T-helper 22 cell (primary cell): ENCODE measurements at places on chromosomes 12 and 14.

GRCh38 chr12:54068418-54069070 lies 14.9 kb downstream of the HOXC4 start:
- no peak for DNase-seq

GRCh38 chr12:119011231-119011630 lies 29.9 kb downstream of the SRRM4 start:
- DNase-seq, result no peak

GRCh38 chr14:95237121-95237957 lies 80.0 kb upstream of the DICER1 start:
- no peak for DNase-seq

DNA sequence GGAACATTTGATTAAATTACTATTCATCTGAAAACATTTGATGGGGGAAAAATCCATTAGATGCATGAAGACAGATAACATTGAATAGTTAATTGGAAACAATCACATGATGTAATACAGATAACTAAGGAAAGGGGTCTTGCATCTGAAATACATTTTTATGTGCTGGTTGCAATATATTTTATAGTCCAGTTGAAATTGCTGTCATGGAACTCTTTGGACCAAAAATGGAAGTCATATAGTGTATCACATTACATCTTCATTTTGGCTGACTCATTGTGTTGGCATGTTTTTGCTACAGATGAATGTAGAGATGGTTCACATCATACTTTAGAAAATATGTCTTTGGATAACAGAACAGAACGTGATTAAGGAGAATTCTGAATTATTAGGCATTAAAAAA lies 43.0 kb upstream of the GNPNAT1 start:
- DNase-seq, result no peak

- DNase-seq, result no peak
Measured at GRCh38 chr12:9115731-9116559, at the start of gene A2M. Gene A2M (minus strand): TSS chr12:9115919. CDS start chr12:9115849, 70 bp downstream.

- DNase-seq, result no peak
Measured at GRCh38 chr14:105884808-105885281, 358.5 kb downstream of the TMEM121 start.

DNA sequence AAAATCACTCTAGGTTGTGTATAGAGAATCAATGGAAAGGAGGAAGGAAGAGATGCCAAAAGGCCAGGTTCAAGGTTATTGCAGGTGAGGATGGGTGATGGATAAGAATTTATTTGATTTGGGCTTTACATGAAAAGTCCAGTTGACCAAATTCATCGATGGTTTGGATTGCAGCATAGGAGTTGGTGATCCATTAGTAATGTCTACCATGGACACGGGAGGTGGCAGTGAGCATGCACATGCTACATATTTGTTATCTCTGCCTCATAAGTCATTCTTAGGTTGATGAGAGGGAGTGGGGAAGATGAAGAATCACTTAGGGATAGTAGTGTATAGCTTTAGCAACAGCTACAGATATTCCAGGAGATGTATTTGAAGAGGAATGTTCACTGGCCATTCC lies 211.4 kb downstream of the PHETA1 start:
- no peak for DNase-seq

- no peak for DNase-seq
Measured at GRCh38 chr12:53770281-53770680, 18.5 kb upstream of the CISTR start.

- no peak for DNase-seq
Measured at GRCh38 chr14:88129306-88130056, 124.5 kb downstream of the GPR65 start.

DNA sequence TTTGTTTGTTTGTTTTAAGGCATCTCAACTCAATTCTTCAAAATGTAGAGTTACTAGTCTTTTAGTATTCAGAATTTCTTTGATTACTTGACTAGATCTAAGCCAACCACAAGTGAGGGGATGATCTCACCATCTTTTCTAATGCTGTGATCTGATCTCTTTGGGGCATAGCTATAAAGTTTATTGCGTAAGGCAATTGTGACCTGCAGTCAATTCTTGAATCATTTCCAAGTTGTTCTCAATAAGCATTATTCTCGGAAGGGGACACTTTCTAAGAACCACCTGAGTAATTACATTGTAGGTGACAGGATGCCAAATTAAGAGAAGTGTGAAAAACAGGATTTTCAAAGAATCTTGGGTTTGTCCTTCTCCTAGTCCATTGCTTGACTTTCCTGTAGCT lies 13.1 kb downstream of the DACT1 start:
- no peak for DNase-seq

DNA sequence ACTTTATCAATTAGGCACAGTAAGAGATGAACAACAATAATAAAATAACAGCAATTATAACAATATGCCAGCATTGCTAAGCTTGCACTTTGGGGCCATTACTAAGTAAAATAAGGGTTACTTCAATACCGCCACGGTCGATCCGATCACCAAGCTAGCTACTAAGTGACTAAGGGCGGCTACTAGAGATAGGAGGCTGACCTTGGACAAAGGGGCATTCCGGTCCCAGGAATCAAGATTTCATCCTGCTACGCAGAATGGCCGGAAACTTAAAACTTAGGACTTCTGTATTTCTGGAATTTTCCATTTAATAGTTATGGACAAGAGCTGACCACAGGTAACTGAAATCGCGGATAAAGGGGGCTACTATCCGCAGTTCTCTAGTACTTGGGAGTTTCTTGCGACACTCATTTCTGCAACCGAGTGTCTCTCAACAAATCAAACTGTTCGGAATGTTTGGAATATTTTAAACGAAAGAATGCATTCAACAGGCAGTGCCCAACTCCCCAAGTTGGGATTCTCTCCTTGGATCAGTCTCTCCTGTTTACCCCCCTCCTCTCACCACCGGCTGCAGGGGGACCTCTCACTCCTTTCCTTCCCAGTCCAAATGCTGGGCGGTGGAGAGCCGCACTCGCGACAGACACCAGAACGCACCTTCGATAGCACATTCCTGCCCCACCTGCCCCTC lies 650 bp downstream of the HEBP1 start:
- no peak for DNase-seq

- peak; percentile 57 for DNase-seq
Measured at GRCh38 chr12:6852651-6853354, 853 bp downstream of the USP5 start.

- DNase-seq, result no peak
Measured at GRCh38 chr12:115147916-115148315, 463.9 kb upstream of the TBX3 start.

DNA sequence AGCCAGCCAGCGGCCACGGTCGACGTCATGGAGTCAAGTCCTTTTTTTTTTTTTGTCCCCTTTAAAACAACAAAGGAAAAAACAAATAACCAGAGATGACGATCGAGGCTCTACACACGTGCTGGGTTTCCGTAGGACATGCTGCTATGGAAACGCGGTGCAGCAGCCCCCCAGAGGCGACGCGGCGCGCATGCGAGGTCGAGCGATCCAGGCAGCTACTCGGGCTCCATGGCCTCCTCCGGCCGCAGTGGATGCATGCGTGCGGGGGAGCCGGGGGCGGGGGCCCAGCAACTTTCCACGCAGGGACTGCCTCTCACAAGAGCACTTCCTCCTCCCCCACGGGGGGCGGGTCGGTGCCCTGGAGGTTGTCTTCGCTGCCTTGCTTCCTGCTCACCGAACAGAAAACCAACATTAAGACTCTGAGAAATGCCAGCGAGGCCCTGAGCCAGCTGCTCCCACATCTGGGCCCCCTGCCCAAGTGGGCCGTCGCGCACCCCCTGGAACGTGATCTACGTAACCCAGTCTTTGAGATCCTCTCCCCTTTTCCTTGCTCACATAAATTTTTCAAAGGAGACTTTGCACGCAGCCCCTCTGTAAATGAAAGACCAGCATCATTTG lies 30.7 kb downstream of the P2RX4 start:
- peak; percentile 93 for DNase-seq

DNA sequence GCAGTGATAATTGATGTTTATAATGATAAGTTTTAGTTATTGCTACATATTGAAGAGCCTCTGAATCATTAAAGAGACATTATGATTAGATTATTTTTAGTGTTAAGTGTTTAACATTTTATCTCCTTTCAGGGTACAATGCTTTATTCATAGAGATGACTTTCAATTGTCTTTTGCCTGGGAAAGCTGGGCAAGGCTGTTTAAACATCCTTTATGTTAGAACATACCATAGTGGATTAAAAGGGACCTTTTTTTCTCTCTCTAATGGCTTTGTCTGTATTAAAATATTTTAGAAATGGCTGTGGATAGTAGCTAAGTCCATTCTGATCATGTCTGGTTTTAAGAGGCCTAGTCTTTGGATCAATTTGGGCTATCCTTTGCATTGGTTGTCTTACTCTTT lies 427.5 kb upstream of the MIS18BP1 start:
- DNase-seq, result no peak

DNA sequence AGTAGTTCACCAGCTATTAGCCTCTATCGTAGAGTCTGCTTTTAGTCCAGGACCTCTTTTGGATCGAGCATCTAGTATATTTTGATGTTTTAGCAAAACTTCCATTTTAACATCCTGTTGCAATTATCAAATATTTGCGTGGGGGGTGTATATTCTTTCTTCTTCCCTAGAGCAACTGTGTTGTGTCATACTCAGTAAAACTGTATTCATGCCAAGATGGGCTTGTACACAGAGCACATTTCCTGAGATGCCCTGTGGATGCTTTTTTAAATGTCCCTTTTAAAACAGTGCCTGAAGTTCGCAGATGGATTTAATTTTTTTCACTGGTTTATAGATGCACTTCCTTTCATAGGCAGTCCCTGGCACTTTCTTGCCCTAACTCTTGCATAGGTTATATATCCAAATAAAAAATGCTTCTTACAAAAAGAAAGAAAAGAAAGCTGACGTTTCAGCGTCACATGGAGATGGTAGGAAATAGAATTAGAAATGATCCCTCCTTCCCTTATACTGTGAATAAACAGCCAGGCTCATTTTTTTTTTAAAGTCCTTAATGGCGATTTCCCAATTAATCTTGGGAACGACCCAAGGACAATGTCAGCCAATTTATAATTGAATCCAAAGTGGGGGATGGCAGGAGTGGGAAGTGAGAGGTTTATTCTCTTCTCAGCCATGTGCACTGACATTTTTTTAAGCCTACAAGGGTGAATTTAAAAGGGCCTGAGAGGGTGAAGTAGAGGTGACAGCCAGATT lies 247.0 kb downstream of the SLC41A2 start:
- DNase-seq, result no peak

GRCh38 chr12:96054244-96054610 lies 18.8 kb upstream of the LTA4H start:
- DNase-seq, result no peak

GRCh38 chr12:49923035-49923644 lies 19.4 kb upstream of the FAIM2 start:
- DNase-seq, result no peak

DNA sequence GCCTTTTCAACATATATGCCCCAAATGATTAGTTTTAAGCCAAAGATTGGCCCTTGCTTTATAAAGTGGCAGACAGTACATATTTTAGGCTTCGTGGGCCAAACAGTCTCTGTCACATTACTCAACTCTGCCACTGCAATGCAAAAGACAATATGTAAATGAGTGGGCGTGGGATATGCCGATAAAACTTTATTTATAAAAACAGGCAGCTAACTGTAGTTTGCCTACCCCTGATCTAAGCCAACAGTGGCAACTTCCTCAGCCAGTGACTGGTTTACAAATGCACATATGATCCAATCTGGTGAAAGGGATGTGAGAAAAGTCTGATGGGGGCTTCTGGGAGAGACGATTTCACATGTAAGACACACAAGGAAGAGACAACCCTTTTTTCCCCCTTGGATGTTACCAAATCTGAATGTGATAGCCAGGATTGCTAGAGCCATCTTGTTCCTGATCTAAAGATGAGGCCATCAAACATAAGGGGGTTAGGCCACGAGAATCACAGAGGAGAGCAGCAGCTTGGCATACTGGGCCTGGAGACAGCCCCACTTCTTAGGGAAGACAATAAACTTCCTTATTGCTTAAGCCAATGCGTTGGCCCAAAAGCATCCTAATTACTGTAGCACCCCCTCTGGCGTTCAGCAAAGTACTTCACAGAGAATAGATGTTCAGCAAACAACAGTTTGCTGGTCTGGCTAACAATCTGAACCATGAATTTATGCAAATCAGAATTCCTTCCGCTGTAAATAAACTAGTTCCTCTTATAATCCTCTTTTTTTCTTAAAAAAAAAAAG lies 75.2 kb upstream of the TMCC3 start:
- DNase-seq, result no peak

DNA sequence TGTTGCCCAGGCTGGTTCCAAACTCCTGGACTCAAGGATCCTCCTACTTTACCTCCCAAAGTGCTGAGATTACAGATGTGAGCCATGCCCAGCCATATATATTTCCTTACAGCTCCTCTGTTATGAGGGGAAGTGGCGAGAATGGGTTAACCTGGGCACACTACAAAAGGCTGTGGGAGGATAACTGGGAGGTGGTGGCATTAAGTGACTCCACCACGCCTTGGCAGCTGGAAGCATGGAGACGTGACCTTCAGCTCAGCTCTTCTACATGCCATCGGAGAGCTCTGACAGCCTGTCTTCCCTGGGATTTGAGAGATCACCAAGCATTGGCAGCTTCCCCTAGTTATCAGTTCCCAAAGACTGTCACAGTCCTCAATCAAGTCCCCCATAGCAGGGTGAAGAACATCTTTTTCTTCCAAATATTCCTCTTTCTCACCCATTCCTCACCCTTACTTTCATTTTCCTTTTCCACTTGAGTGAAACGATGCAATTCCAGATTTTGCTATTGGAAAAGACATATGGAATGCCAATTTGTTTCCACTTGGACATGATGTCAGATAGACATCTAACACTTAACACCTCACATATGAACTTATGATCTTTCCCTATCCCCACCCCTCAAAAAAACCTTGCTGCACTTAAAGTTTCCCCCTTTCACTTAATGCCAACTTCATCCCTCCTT lies 48.5 kb downstream of the PHLDA1 start:
- no peak for DNase-seq

- DNase-seq, result no peak
Measured at GRCh38 chr12:125083072-125083471, 17.8 kb downstream of the AACS start.

DNA sequence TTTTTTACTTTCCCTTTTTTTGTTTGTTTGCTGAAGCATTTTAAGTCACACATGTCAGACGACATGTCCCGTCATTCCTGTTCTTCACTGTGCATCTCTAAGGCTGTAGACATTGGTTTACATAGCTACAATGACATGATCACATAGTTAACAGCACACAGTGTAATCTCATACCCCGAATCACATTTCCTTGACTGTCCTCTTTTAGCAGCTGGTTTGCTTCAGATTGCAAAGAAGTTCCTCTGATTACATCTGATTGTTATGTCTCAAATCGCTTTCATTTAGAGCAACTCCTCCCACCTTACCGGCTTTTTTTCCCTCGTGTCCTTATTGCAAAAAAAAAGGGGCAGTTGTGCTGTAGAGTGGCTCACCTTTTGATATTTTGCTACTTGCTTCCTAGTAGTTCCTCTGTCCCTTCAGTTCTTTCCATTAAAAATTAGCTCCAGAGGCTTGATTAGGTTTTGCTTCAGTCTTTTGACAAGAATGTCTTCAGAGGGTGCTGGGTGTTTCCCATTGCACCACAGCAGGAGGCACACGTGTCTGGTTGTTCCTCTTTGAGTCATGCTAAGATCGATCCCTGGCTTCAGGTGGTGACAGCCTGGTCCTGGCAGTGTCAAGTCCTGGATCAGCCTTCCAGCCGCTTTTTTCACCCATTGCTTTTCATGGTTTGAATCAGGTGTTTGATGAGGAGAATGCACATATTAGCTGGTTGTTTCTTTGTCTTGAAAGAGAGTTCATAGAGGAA lies 35.0 kb downstream of the ZNF664 start:
- DNase-seq, result no peak
